ENCODE measurements at places on chromosomes 3 and 15.

- no peak for DNase-seq
Observed at GRCh38 chr3:115254492-115255196, 107.6 kb upstream of the ZBTB20 start.

DNA sequence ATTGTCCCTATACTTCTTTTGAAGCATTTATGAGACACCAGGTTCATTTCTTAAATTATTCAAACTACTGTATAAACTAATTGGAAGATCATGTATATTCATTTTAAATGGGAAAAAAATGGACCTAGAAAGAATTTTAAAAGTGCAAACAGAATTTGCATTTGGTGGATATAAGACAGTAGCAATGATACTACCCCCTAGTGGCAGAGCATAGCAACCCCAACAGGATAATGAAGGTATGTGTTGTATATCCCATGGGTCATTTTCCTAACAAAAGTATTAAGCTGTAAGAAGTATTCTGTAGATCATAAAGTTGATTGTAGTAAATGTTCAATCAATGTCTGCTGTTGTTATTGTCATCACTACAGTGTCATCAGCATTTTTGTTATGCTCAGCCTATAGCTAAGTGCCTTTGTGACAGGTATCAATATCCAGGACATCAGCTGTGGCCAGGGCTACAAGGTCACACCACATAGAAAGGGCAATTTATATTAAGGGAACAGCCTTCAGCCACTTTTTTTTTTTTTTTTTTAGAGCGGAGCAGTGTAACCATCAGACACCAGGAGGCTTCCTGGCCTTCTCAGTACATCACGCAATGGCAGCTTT, 175.8 kb downstream of the FOXB1 start:
- no peak for DNase-seq

- no peak for DNase-seq
Observed at GRCh38 chr3:160090653-160091052, 102.0 kb downstream of the IL12A start.

GRCh38 chr3:95588473-95588872, 1225.9 kb upstream of the EPHA6 start:
- DNase-seq: no peak

- no peak for DNase-seq
Observed at GRCh38 chr3:17466028-17466427, 276.4 kb downstream of the TBC1D5 start.

Measured in stimulated activated CD8-positive, alpha-beta memory T cell treated with anti-CD3 and anti-CD28 coated beads, Interleukin-2, amount 100 ng/mL, for 1 hour (primary cell).